ENCODE measurements at places on chromosomes 12 and 14.
A peak's percentile ranks its signal among the peaks of the same experiment; 100 is the strongest.

- no peak for DNase-seq
Measured at GRCh38 chr14:106619606-106620005, 1093.2 kb downstream of the TMEM121 start.

DNA sequence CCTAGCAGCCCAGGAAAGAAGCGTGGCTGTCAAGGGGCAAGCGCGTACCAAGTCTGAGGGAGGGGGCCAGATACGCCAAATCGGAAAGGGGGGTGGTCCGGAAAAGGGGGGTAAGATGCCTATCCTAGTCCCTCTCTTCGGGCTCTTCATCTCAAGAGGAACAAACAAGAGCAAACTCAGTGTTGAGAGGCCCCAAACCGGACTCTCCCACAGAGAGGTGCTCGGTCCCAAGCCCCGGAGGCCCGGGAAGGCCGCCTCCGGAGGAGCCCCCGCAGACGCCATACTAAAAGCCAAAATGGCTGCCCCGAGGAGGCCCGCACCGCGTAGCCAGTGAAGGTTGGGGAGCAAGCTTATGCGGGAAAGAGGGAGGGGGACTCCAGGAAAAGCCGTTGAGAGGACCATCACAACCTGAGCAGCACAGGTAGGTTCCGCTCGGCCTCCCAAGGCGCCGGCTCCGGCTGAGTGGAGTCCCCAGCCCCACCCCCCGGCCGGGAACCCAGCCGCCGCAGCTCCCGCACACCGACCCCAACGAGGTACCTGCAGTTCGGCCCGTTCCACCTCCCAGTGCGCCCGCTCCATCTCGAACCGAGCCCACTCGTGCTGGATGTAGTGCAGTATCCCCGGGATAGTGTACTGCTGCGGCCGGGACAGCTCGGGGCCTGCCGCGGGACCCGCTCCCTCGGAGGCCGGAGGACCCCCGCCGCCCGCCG lies at the start of gene AP4S1:
Gene AP4S1, plus strand, starts transcription at position 283 of the 710 bp plus-strand sequence. CDS start 40,548 bp downstream, outside the sequence.
- peak; percentile 42 for DNase-seq

GRCh38 chr12:118763234-118763633 lies 218.1 kb upstream of the SRRM4 start:
- DNase-seq: no peak

- no peak for DNase-seq
Measured at GRCh38 chr12:117359029-117359845, 2.2 kb downstream of the NOS1 start.

- DNase-seq: no peak
Measured at GRCh38 chr14:59331217-59331616, 134.0 kb downstream of the GPR135 start.

DNA sequence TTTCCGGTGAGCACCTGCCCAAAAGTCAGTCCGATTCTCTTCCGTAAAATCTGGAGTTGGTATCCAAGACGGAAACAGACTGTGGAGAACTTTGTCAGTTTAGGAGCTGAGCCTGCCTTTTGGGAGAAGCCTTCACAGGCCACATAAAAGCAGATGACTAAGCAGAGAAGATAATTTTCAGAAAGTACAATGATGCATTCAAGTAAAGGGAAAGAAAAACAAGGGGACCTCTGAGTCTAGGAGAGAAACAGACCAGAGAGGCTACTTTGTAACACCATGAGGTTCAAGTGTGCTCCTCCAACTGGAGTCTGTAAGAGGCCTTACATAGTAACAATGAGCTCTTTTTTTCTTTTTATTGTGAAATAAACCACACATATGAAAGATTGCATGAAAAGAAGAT lies 21.1 kb downstream of the TMED8 start:
- DNase-seq: no peak

All from K562 (cell line).